ENCODE measurements at places on chromosomes 11 and 22. TPM values are rescaled to one million over a fixed set of nuclear protein-coding genes. Genes with fewer than 3 reads are reported as not detected.

The SCARF2 gene
- total RNA-seq, result 3.2 TPM

The KCNQ1 gene
- 42.8 TPM for total RNA-seq

The SLC22A6 gene
- not detected for total RNA-seq

The CLCF1 gene
- 2.2 TPM for total RNA-seq

- DNase-seq, result no peak
Measured at GRCh38 chr11:70124321-70125000, 46.3 kb downstream of the ANO1 start.

- DNase-seq, result no peak
Measured at GRCh38 chr11:86955111-86955360, 159 bp downstream of the FZD4 start.

- DNase-seq, result no peak
Measured at GRCh38 chr22:45059296-45059695, 49.5 kb upstream of the PHF21B start.

GRCh38 chr11:9089636-9090035, 1.8 kb downstream of the SCUBE2 start:
- peak; percentile 46 for DNase-seq

GRCh38 chr11:95780544-95780943, 9.0 kb downstream of the FAM76B start:
- no peak for DNase-seq

- DNase-seq, result no peak
Measured at GRCh38 chr11:101127197-101127698, 2.4 kb downstream of the PGR start.

DNA sequence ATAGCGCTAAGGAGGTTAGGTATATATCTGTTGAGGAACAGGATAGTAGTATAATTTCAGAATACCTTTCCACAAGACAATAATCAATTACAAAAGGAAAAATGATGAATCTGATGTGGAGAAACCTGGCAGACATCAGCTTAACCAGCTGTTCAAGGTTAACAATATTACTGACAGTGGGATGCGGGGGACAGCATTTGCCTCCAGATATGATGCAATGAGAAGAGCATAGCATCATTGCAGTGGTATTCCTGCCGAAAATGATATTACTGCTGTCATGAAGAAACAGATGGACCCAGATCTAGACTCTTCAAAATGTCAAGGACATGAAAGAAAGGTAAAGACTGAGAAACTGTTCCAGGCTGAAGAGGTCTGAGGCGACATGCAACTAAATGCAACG, 49.7 kb downstream of the RBFOX2 start:
- DNase-seq, result no peak

DNA sequence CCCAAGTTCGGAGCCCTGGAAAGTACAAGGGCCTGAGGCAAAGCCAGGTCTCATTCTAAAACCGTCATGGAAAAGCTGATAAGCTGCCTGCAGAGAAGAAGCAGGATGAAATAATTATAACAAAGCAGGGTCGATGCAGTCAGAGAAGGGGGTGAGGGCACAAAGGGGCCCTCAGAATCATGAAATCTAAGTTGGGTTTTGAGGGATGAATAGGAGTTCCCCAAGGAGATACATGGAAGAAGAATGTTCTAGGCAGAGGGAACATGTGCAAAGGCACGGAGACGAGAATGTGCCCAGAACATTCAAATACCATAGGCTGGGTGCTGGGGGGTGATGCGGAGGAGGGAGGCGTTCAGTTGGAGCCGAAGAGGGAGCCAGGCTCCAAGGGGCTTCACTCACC, 25.0 kb downstream of the IGLL1 start:
- no peak for DNase-seq

DNA sequence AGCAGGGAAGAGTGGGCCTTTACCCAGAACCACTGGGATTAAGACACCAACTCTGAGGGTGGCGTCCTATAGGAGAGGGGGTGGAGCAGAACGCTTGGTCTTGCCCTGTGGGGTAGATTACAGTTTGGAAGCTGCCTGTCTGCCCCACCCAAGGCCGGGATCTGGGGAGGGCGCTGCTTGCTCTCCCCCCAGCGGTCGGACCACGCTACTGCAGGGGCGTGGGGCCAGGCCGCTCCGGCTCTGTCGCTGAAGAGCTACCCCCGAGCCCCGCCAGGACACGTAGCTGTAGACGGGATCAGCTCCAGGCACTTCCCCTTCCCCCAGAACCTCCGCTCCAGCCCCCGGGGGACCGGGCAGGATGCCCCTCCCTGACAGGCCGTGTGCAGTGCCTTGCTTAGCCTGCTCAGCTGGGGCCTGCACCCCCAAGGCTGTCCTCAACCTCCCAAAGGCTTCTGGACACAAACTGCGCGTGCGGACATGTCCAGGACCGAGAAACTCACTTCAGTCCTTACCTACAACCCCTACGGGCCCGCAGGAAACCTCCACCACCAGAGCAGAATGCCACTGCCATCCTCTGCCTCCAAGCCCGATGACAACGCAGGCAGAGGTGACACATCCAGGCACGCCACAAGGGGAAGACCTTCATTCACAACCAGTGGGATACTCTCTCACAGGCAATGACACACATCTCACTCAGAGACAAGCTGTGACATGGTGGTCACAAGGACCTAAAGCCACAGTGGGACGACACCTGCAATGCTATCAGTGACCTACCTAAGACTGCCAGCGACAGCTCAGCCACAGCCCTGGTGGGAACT, 3.6 kb downstream of the AHNAK start:
- peak; percentile 88 for DNase-seq

GRCh38 chr11:128936606-128937251, 5.9 kb downstream of the TP53AIP1 start:
- DNase-seq, result no peak

GRCh38 chr11:1753229-1753928, 3.0 kb upstream of the IFITM10 start:
- DNase-seq, result no peak

All from left colon (tissue), 2 donors.